NCI-H460 (cell line): ENCODE measurements at places on chromosomes 5 and 9. TPM values are rescaled to one million over a fixed set of nuclear protein-coding genes. Genes with fewer than 3 reads are reported as not detected.

The LCN15 gene
- not detected in 2 replicates for total RNA-seq

GRCh38 chr9:87497604-87498045, at the start of gene DAPK1:
Gene DAPK1 (plus strand): TSS chr9:87497867. CDS start chr9:87499078, 1,211 bp downstream.
- no peak for DNase-seq

GRCh38 chr9:114033397-114034103, 44.5 kb downstream of the AMBP start:
- no peak for DNase-seq

The CFAP157 gene
- total RNA-seq = not detected in 2 replicates

- DNase-seq = no peak
Measured at GRCh38 chr5:158899211-158899610, 200.5 kb downstream of the EBF1 start.

DNA sequence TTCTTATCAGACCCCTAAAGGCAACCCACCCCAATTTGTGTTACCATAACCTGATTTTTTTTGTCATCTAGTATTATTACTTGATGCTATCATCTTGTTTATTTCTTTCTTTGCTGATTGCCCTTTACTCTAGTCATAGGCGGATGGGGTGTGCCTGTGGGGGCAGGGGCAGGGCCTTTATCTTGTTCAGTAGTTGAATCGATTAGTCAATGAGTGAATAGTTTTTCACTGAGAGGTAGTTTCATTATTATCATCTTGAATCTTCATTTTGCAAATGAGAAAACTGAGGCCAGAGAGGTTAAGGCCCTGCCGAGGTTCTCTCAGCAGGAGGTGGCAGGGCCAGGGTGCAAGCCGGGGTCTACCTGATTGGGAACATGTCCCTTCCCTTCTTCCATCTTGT, 9.4 kb upstream of the GM2A start:
- no peak for DNase-seq

DNA sequence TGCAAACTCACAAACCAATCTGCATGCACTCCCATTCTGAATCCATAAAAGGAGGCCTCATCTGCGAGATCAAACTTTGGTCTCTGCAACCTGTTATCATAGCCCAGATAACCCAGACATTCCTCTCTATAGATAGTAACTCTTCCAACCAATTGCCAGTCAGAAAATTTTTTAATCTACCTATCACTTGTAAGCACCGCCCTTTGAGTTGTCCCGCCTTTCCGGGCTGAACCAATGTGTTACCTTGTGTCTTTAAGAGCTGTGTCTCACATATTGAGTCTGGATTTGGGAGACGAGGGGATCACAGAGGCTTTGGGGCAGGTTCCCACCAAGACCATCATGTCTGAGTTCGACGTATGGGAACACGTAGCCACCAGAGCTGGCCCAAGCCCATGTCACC, 91.1 kb upstream of the PPP1R26 start:
- no peak for DNase-seq

The FREM1 gene
- total RNA-seq = not detected in 2 replicates

The CYSRT1 gene
- total RNA-seq = 0.59 and 1.4 TPM in 2 replicates

The RGS7BP gene
- total RNA-seq = not detected in 2 replicates

GRCh38 chr5:13251623-13252376, 692.7 kb downstream of the DNAH5 start:
- DNase-seq = no peak

The BTNL3 gene
- not detected in 2 replicates for total RNA-seq

DNA sequence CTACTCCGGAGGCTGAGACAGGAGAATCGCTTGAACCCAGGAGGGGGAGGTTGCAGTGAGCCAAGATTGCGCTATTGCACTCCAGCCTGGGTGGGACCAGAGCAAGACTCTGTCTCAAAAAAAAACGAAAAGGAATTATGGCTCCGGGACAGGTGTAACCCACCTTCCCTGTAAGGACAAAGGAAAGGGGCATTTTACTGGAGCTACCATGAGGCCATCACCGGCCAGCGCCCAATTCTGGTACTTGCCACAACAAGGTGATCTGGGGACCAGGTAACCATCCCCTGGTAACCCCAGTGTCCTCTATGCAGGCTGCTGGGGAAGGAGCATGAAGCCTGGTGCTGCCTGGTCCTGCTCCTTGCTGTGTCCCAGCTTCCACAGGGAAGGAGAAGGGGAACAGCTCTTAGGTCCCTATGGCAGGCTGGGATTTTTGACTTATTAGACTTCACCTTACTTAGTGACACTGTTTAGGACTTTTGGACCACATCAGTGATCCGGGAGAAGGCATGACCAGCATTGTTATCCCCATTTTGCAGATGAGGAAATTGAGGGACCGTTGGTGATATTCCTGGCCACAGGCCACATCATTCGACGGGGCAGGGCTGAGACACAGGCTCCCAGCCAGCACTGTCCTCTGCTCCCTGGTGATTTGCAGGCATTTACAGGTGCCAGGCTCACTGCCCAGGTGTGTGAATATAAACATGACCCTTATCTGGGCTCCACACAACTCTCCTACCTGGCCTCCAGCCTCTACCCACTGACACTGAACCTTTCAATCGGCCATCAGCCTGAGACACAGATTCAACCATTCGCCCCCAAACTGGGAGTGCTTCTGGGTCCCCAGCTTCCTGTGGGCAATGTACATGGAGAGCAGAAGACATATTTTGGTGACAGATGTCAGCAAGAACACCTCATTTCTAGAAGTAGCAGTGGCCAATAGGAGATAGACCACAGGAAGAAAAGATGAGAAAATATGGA, 26.5 kb upstream of the ABO start:
- DNase-seq = no peak

The SLC1A3 gene
- 5.0 and 8.5 TPM in 2 replicates for total RNA-seq

The SGCD gene
- 0.30 TPM in 1 of 2 replicates, not detected in the other for total RNA-seq

GRCh38 chr5:14742498-14742897, 78.0 kb downstream of the OTULIN start:
- DNase-seq = no peak

The GRXCR2 gene
- total RNA-seq = not detected in 2 replicates

DNA sequence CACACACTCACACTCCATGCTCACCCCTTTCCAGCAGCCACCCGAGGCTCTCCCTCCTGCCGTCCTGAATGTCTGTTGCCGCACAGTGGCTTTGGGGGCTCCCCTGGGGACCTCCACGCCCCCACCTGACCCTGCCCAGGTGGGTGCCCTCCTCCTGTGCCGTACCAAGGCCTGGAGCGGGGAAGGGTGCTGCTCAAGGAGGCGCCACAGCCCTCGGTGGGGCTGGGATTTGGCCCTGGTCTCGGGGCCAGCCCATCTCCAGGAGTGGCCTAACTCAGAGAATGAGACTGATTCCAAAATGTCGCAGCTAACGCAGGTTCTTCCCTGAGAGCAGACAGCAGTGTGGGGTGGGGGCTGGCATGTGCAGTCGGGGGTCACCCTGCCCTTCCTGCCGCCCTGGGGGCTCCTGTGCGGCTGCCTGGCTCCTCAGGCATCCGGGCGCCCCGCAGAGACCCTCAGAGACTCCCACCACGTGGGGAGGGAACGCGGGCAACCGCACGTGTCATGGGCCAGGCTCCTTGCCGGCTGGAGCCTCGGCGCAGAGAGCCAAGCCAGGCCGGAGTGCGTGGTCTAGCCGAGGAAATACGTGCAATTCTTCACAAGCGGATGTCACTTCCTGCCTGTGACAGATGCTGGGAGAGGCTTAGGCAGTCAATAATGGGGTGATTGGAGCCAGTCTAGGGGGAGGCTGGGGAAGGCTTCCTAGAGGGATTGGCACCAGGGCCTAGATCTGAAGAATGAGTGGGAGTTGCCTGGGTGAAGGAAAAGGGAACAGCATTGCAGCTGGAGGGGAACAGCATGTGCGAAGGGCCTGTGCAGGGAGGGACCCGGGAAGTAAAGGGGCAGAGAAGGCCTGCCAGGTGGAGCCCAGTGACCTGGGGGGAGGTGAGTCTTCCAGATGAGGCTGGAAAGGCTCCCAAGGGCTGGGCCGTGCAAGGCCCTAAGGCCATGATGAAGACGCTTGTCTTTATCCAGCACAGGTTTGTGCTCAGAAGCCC, 44.1 kb downstream of the C9orf50 start:
- no peak for DNase-seq

The ANGPTL2 gene
- total RNA-seq = 0.27 TPM in 1 of 2 replicates, not detected in the other

The SLC34A1 gene
- not detected in 2 replicates for total RNA-seq

GRCh38 chr5:151612689-151613427, 21.7 kb upstream of the FAT2 start:
- DNase-seq = no peak

- no peak for DNase-seq
Measured at GRCh38 chr5:141875795-141876627, 2.2 kb downstream of the PCDH1 start.

GRCh38 chr9:86639899-86640379, 285.7 kb upstream of the TUT7 start:
- no peak for DNase-seq

GRCh38 chr5:96537386-96537785, 104.3 kb upstream of the PCSK1 start:
- DNase-seq = no peak

The SVEP1 gene
- 0.89 and 0.97 TPM in 2 replicates for total RNA-seq

DNA sequence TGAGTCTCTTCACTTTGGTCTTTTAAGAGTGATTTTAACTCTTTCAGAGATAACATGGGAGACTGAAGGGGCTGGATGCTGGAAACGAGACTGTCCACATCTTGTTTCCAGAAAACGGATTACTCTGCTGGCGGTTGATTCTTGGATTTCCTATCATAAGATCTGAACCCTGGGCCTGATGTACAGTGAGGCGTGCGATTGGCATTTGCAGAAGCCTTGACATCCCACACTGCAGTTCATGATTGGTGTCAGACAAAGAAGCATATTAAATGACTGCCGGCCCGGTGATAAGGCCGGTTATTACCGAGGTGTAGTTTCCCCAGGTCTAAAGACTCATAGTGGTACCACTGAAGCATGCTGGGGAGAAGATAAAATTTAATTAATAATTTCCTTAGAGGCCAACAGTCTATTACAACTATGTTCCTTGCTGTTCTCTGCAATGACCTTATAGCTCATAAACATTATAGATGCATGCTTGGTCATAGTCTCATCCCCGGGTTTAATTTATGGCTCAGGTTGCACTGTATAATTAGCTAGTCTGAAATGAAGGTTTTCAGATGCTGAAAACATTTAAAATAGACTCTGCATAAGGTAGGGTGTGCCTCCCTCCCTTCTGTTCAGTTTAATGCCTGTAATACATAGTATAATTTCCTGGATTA, 99.2 kb downstream of the PPP2R2B start:
- no peak for DNase-seq
